NCI-H345 (cell line): ENCODE measurements at places on chromosomes 11 and 22.

DNA sequence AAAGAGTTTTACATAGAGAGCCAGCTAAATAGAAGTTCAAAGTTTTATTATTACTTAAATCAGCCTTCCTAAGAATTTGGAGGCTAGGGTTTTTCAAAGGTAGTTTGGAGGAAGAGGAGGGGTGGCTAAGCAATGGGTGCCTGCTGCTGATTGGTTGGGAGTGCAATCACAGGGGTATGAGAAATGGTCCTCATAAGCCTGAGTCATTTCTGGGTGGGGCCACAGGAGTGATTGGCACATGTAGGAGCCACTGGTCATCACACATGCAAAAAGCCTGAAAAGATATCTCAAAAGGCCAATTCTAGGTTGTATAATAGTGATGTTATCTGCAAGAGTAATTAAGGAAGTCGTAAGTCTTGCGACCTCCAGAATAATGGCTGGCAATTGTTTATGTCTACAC is 12.9 kb downstream of the OR51L1 start:
- no peak for DNase-seq

GRCh38 chr11:67024410-67024809 is 1.5 kb downstream of the SYT12 start:
- no peak for DNase-seq

- no peak for DNase-seq
Measured at GRCh38 chr11:72815110-72815618, 953 bp downstream of the ATG16L2 start.

GRCh38 chr11:122159173-122159721 is 43.2 kb upstream of the BLID start:
- DNase-seq = peak; percentile 70

- DNase-seq = no peak
Measured at GRCh38 chr22:45454275-45454674, 40.8 kb downstream of the RIBC2 start.

- DNase-seq = no peak
Measured at GRCh38 chr11:75652936-75653335, 15.9 kb downstream of the MAP6 start.

DNA sequence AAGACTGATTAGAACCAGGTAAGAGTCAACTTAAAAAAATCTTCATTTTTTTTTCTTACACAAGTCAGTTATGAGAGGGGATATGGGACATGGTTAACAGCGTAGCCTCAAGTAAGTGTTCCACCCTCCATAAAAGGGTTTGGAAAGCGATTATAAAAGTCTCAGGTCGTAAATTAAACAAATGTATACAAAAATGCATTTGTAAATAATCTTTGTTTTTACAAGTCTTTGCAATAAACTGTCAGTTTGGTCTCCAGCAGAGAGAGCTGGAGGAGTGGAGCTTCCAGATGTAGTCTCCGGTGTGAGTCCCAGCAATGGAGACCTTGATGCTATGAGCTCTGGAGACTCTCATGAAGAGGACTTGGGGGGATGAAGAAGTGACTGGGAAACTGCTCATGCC is 99.8 kb upstream of the TP53AIP1 start:
- DNase-seq = no peak

DNA sequence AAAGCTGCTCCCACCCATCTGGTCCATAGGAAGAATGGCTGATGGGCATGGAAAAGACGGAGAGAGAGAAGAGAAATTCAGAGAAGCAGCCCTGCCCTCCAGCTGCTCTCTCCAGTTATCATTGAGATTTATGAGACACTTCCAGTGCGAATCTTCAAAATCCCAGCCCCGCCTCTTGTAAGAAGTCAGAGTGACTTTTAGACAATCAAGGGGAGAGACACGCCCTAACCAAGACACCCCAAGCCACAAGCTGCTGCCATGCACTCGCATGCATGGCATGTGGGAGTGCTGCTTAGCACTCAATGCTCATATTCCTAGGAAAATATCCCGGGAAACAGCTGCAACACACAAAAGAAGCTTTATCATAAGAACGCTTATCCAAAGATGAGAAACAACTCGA is 110.6 kb upstream of the BID start:
- no peak for DNase-seq

GRCh38 chr11:12170984-12171383 is 60.6 kb downstream of the MICAL2 start:
- no peak for DNase-seq

DNA sequence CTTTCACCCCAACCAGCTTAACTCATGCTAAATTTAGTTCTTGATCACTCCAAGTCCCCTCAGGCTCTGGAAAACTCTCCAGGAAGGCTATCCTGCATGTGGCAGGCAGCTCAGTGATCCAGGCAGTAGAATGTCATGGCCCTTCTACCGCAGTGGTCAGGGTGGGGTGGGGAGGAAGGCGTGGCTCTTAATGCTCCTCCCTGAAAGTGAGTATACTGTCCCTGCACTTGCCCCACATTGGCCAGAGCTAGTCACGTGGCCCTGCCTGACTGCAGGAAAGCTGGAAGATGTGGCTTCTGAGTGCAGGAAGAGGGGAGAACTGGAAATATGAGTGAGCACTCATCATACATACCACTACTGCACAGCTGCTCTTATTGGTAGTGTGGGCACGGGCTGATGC is 102.1 kb downstream of the GRAMD1B start:
- DNase-seq = no peak

DNA sequence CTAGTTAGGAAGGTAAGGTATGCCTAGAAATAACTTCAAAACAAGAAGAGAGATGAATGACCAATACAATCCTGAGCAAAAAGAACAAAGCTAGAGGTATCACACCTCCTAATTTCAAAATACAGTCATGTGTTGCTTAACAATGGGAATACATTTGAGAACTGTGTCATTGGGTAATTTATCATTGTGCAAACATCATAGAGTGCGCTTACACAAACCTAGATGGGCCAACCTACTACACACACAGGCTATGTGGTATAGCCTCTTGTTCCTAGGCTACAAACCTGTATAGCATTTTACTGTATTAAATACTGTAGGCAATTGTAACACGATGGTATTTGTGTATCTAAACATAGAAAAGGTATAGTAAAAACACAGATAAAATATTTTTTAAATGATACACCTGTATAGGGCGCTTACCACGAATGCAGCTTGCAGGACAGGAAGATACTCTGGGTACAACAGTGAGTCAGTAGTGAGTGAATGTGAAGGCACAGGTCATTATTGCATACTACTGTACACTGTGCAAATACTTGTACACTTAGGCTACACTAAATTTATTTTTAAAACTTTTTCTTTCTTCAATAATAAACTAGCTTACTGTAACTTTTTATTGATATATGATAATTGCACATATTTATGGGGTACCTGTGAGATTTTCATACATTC is 48.2 kb downstream of the STK33 start:
- no peak for DNase-seq

GRCh38 chr11:103773537-103773936 is 262.9 kb upstream of the DDI1 start:
- DNase-seq = no peak

- no peak for DNase-seq
Measured at GRCh38 chr11:110069158-110069737, 23.9 kb upstream of the ZC3H12C start.

- no peak for DNase-seq
Measured at GRCh38 chr11:87185228-87185627, 147.5 kb downstream of the TMEM135 start.

DNA sequence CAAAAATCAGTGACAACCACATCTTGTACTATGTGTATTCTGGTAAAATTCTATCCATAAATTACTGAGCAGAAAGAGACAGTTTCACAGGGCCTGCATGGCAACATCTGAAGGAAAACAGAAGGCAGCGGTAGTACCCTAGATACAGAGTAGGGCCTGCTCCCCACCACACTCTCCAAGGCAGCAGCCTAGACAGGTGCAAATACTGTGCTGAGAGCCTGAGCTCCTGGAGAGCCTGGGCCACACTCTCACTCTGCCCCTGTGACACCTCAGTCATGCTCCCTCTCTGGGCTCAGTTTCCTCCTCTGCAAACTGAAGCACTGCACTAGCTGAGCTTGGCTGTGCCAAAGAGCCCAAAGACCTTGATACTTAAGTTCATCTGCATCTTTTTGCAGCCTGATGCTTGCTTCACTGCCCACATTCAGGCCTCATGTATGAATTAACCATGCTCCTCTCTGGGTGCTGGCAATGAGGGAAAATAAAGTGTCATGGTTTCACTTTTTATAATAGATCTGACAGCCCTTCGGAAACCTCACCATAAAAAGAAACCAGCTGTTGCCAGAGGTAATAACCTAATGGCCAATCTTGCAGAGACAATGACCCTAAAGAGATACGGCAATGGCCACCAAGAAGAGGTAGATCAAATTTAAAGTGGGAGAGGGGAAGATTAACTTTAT is 104.7 kb downstream of the PLEKHA7 start:
- no peak for DNase-seq

- no peak for DNase-seq
Measured at GRCh38 chr11:2381494-2382128, 4.5 kb downstream of the CD81 start.

- DNase-seq = peak; percentile 21
Measured at GRCh38 chr11:103659206-103659618, 377.2 kb upstream of the DDI1 start.

DNA sequence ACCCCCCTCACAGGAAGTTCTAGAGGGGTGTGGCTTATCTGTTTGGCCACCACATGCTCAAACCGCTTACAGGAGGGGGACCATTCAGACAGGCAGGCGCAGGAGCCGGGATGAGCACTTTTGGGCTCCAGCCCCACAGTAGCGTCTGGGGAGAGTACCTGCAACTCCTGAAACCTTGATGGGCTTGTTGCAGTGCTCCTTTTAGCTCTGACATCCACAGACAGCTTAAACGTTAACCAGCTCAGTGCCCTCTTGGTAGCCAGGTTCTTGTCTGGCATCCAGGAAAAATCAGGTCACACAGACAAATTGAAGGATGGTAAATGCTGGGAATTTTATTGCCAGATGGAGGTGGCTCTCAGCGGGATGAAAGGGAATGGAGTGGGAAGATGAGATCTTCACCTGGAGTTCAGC is 326.3 kb downstream of the ETS1 start:
- no peak for DNase-seq

DNA sequence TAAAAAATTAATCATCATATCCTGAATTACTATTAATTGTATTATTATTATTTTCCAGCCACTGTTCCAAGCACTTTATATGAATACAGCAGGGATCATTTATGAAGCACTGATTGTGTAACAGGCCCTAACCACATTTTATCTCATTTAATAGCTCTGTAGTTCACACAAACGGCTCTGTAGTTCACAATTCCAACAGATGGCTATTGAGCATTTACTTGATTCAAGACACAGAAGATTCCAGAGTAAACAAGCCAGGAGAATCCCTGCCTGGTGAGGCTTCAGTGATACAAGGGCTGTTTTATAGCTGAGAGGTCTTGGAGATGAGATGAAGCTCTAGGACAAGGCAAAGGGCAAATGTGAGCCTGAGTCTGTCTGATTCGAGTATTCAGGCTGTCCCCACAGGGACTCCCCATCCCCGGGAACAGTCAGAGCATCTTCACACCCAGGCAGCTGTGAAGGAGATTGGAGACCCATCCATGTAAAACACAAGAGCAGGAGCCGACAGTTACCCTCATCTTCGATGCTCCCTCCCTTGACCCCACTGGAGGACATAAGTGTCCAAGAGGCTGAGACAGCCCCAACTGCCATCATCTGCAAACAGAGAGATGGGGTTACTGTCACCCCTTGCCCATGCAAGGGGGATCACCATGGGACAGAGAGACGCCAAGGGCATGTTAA is 222.5 kb downstream of the MN1 start:
- DNase-seq = no peak

- DNase-seq = no peak
Measured at GRCh38 chr11:86128914-86129313, 60.0 kb upstream of the PICALM start.

DNA sequence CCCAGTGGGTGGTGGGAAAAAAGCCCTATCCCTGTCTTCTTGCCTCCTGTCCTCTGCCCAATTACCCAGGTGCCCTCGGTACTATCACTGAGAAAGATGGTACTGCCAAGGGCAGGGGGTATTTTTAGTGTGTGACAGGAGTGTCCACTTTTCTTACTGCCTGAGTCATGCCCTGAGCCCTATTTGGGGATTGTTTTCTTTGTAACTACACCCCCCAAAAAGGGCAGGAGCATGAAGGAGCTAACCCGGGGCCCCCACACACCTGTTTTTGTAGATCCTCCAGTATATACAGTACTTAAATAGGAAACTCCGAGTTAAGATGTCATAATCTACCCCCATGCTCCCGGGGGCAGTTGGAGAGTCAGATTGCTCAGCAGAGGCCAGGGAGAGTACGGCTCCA is 3.8 kb downstream of the SMTNL1 start:
- DNase-seq = no peak

GRCh38 chr11:112861356-112861755 is 99.9 kb upstream of the NCAM1 start:
- DNase-seq = no peak

DNA sequence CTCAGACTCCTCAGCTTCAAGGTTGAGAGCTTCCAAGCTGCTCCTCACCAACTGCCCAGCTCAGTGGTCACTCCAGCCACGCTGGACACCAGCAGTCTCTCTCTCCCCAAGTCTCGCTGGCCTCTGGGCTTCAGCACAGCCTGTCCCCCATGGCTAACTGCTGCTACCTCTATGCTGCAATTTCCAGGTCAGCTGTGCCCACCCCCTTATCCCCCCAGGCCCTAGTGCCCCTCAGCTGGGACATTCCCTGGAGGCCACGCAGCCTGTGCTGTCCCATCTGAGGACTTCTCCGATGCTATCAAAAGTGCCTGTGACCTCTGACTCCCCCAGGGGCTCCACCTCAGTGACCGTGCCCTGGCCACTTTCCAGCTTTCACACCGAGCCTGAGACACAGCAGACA is 37.5 kb upstream of the PHF21B start:
- DNase-seq = no peak

DNA sequence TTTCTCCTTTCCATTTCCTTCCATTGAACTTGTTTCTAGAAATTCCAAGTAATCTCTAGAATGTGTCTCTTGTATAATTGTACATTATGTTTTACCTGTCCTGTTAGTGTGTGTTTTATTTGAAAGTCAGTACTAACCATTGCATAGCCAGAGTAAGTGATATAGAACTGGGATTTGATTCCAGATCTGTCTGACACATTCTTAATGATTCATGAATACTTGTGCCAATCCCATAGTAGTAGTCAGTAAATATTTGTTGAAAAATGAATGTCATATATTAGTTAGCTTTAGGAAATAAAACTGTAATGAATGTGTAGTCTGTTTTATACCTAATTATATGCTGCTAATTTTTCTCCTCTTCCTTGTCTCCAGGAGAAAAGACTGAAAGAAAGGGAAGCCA is 186.9 kb downstream of the DDX10 start:
- no peak for DNase-seq
